Calu3 (cell line): ENCODE measurements at places on chromosomes 5 and 9. TPM values are rescaled to one million over a fixed set of nuclear protein-coding genes. Genes with fewer than 3 reads are reported as not detected.
A peak's percentile ranks its signal among the peaks of the same experiment; 100 is the strongest.

The GFI1B gene
- not detected in 2 replicates for total RNA-seq

The IFNA2 gene
- total RNA-seq, result not detected in 2 replicates

The KIF20A gene
- total RNA-seq, result 52.6 and 68.9 TPM in 2 replicates

The C8G gene
- 3.9 and 4.0 TPM in 2 replicates for total RNA-seq

DNA sequence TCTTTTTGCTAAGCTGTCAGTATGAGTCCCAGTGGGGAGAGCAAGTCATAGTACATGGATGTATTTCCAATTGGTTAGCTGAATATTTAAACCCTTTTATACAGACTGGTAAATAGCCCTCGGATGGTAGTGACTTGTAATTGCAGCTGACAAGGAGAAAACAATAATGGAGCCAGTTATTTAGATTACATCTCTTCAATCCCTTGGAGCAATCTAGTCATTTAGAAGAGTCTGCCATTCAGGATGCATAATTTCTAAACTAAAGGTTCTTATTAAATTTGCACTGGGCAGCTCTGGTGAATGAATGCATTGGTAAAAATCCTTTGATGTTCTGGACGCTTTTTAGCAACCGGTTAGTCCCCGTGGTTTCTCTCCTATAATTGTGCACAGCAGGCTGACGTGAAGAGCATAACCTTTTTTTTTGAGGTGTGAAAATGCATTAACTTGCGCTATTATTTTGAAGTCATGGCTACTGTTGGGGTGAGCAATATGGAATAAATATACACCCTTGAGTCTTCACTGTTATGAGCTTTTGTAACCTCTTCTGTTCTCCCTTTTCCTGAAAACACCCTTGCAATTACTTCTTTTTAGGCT, 158.6 kb upstream of the CD180 start:
- no peaks in the 10 kb centered on the region for H3K36me3 ChIP-seq
- H3K27ac ChIP-seq, result no peak overlapping the region
- no peaks in the 10 kb centered on the region for H3K4me1 ChIP-seq
- H3K27me3 ChIP-seq, result no peaks in the 10 kb centered on the region

GRCh38 chr9:27124151-27124550, 15.1 kb downstream of the TEK start:
- H3K27me3 ChIP-seq, result no peaks in the 10 kb centered on the region
- H3K4me1 ChIP-seq, result no peaks in the 10 kb centered on the region
- no peaks in the 10 kb centered on the region for H3K36me3 ChIP-seq
- DNase-seq, result no peak
- H3K4me3 ChIP-seq, result no peak overlapping the region
- no peak overlapping the region for H3K27ac ChIP-seq

DNA sequence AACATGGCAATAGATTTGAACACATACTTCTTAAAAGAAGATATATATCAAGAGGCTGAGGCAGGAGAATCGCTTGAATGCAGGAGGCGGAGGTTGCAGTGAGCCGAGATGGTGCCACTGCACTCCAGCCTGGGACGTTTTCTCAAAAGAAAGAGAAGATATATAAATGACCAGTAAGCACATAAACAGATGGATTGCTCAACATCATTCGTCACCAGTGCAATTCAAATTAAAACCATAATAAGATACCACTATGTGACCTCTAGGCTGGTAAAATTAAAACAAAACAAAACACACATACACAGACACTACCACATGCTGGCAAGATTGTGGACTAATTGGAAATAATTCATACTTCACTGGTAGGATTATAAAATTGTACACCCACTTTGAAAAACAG, 5.3 kb upstream of the TXN start:
- H3K27ac ChIP-seq, result no peak overlapping the region
- peaks cover 31% of the 10 kb centered on the region for H3K4me1 ChIP-seq
- H3K27me3 ChIP-seq, result no peaks in the 10 kb centered on the region
- H3K4me3 ChIP-seq, result no peak overlapping the region
- H3K36me3 ChIP-seq, result peaks cover 5% of the 10 kb centered on the region

DNA sequence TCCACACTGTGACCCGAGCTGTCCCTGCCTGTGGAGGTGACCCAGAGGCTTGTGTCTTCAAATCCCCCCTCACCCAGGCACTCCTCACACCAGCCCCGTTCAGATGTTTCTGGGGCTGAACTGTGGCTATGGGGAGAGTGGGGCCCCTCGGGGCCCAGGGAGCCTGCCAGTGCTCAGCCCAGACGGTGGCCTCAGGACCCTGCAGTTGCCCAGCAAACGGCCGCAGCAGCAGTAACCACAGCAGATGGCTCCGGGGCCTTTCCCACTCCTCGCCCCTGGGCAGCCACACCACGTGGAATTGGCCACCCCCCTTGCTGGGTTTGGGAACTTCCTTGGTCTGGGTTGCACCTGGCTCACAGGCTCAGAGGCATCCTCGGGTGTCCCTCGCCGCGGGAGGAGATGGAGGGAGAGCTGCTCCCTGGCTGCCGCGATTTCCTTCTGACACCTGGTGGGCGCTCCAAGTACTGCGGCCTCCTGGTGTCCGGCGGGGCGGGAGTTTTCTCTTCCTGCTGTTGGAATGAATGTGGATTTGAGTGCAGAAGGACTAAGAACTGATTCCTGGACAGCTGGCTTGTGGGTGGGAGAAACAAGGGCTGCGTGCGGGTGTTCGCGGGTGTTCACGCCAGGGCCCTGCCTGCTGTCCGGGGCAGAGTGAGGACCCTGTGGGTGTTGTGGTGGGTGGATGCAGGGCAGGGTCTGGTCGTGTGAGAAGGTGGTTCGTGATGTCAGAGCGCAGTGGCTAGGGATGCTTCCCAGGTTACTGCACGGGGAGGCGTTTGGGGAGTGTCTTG, 97.5 kb downstream of the COL5A1 start:
- peaks cover 27% of the 10 kb centered on the region for H3K27me3 ChIP-seq
- H3K27ac ChIP-seq, result no peak overlapping the region
- H3K4me1 ChIP-seq, result no peaks in the 10 kb centered on the region
- H3K36me3 ChIP-seq, result no peaks in the 10 kb centered on the region
- DNase-seq, result peak; percentile 59

DNA sequence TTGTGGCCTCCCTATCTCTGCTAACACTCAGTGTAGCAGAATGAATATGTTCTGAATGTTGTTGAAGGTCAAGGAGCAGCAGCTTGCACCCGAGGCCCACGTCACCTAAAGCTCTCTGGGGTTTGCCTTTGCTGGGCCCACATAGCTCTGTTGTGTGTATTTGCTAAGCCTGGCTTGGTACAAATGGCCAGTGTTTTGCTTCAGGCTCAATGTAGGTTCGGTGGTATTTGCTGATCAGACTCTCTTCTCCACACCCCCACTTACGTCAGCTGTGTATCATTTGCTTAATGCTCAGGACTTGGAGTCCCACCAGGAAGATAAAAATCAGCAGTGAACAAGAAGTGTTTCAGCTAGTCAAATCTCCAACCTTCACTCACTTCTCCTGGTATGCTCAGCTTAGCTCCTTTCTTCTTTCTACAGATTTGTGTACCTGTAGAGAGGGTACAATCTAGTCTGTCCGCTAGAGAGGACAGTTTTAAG, 4.8 kb upstream of the RFESD start:
- H3K27ac ChIP-seq, result no peak overlapping the region
- peaks cover 11% of the 10 kb centered on the region for H3K36me3 ChIP-seq
- peaks cover 13% of the 10 kb centered on the region for H3K27me3 ChIP-seq

GRCh38 chr9:137236238-137236935, 4.7 kb upstream of the TUBB4B start:
- H3K27me3 ChIP-seq, result peaks cover 27% of the 10 kb centered on the region
- H3K27ac ChIP-seq, result no peak overlapping the region
- peak; percentile 88 for DNase-seq
- peaks cover 27% of the 10 kb centered on the region for H3K4me1 ChIP-seq

- H3K4me1 ChIP-seq, result peaks cover 13% of the 10 kb centered on the region
- H3K27ac ChIP-seq, result no peak overlapping the region
- no peak overlapping the region for H3K4me3 ChIP-seq
- peaks cover 51% of the 10 kb centered on the region for H3K27me3 ChIP-seq
- DNase-seq, result no peak
Measured at GRCh38 chr5:151897896-151898295, 26.8 kb downstream of the GLRA1 start.

GRCh38 chr9:89048616-89049015, 57.3 kb downstream of the S1PR3 start:
- H3K27ac ChIP-seq, result no peak overlapping the region
- no peaks in the 10 kb centered on the region for H3K4me1 ChIP-seq
- DNase-seq, result no peak

GRCh38 chr5:127934791-127935256, 148.7 kb upstream of the SLC12A2 start:
- H3K36me3 ChIP-seq, result peaks cover 33% of the 10 kb centered on the region
- peak overlapping the region; percentile 97 for H3K27ac ChIP-seq
- H3K27me3 ChIP-seq, result no peaks in the 10 kb centered on the region
- peak overlapping the region; percentile 9 for H3K4me3 ChIP-seq
- peak; percentile 87 for DNase-seq
